A673 (cell line): ENCODE measurements at places on chromosomes 11 and 22. TPM values are rescaled to one million over a fixed set of nuclear protein-coding genes. Genes with fewer than 3 reads are reported as not detected.

UBE2L3 gene
- total RNA-seq = 111 and 118 TPM in 2 replicates

DDTL gene
- not detected in 2 replicates for total RNA-seq

BACE1 gene
- 13.7 and 15.0 TPM in 2 replicates for total RNA-seq

OR51E2 gene
- total RNA-seq = not detected in 2 replicates

UPK3A gene
- not detected in 2 replicates for total RNA-seq

CCDC116 gene
- total RNA-seq = 1.3 and 2.3 TPM in 2 replicates

GRCh38 chr22:41401781-41402648, 20.3 kb downstream of the TEF start:
- DNase-seq = peak; percentile 94
- no peaks in the 10 kb centered on the region for H3K27me3 ChIP-seq
- peak overlapping the region; percentile 94 for H3K27ac ChIP-seq
- H3K36me3 ChIP-seq = peaks cover under 1% of the 10 kb centered on the region

DNA sequence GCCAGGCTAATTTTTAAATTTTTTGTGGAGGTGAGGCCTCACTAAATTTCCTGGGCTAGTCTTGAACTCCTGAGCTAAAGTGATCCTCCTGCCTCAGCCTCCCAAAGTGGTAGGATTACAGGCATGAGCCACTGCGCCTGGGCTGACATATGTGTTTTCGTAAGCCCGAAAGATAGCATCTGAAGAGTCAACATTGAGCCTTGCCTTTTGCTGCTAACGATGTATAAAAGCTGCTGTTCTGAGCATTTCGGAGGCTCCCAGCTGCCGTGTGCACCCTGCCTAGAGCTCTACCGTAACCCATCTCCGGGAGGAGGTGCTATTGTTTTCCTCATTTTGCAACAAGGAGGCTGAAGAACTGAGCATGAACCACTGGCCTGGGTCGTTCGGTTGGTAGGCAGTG, 18.1 kb upstream of the PPP6R3 start:
- no peak overlapping the region for H3K4me3 ChIP-seq
- peaks cover 53% of the 10 kb centered on the region for H3K4me1 ChIP-seq
- H3K27ac ChIP-seq = peak overlapping the region; percentile 92
- no peak for DNase-seq

DNA sequence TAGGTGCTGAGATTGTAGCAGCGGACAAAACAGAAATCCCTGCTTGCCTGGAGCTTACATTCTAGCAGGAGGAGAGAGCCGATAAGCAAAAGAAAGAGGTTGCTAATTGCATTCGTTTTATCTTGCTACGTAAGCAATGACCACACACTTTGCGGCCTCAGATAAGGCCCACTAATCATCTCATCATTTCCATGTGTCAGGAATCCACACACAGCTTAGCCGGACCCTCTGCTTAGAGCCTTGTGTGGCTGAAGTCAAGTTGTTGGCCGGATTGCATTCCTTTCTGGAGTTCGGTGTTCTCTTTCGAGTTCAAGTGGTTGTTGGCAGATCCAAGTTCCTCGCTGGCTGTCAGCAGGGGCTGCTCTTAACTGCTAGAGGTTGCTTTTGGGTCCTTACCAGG, 101.6 kb downstream of the CHST1 start:
- no peaks in the 10 kb centered on the region for H3K36me3 ChIP-seq
- no peaks in the 10 kb centered on the region for H3K4me1 ChIP-seq
- no peak for DNase-seq
- H3K27me3 ChIP-seq = no peaks in the 10 kb centered on the region

- H3K4me3 ChIP-seq = no peak overlapping the region
- H3K27me3 ChIP-seq = no peaks in the 10 kb centered on the region
- no peak for DNase-seq
Observed at GRCh38 chr22:48658871-48659270, 1168.8 kb downstream of the BRD1 start.

GRCh38 chr22:45096256-45096907, 67.3 kb upstream of the NUP50 start:
- no peaks in the 10 kb centered on the region for H3K4me1 ChIP-seq
- H3K4me3 ChIP-seq = no peak overlapping the region
- H3K27ac ChIP-seq = no peak overlapping the region

DNA sequence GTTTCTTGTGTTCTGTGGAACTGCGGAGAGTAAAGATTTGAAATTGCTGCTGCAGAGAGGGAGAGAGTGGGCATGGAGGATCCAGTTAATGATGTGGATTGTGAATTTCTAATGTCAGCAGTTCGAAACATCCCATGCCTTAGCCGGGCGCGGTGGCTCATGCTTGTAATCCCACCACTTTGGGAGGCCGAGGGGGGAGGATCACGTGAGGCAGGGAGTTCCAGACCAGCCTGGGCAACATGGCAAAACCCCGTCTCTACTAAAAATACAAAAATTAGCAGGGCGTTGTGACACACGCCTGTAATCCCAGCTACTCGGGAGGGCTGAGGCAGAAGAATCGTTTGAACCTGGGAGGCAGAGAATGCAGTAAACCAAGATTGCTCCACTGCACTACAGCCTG, 1.1 kb upstream of the CAVIN3 start:
- H3K27ac ChIP-seq = peak overlapping the region; percentile 83
- no peaks in the 10 kb centered on the region for H3K27me3 ChIP-seq
- H3K4me3 ChIP-seq = no peak overlapping the region
- H3K4me1 ChIP-seq = peaks cover 22% of the 10 kb centered on the region
- H3K36me3 ChIP-seq = no peaks in the 10 kb centered on the region

- H3K36me3 ChIP-seq = no peaks in the 10 kb centered on the region
- H3K27me3 ChIP-seq = peaks cover 8% of the 10 kb centered on the region
- H3K4me3 ChIP-seq = no peak overlapping the region
- no peak overlapping the region for H3K27ac ChIP-seq
- no peaks in the 10 kb centered on the region for H3K4me1 ChIP-seq
- no peak for DNase-seq
Observed at GRCh38 chr11:13098063-13098462, 88.9 kb downstream of the RASSF10 start.

DNA sequence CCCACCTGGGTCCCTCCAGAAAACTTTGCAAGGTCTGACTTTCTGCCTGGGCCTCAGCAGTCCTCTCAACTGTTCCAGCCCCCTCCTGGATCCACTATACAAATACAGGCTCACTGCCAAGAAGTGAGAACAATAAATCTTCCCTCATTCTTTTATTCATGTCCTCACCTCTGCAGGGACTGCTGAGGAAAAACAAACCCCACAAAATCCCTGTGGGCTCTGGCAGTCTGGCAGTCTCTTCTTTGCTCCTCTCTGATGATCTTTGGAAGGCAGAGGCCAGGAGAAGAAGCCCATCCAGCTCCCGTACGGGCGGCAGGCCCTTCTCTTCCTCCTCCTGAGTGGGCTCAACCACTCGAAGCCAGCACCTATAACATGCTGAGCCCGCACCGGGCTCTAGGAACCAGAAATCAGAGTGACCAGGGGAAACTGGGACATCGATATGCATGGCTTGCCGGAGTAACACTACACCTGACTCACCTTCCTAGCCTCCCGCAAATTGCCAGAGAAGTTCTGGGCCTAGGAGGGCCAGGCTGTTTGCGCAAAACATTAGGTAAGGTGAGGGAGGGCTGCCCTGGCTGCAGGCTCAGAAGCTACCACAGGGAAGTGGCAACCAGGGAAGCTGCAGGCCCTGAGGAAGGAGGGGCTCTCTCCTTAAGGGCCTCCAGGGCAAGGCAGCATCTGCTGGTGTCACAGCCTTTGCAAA, 24.2 kb downstream of the TMPRSS5 start:
- no peaks in the 10 kb centered on the region for H3K36me3 ChIP-seq
- peak; percentile 62 for DNase-seq
- H3K27ac ChIP-seq = no peak overlapping the region
- no peak overlapping the region for H3K4me3 ChIP-seq

GRCh38 chr11:38766796-38767195, 2168.8 kb upstream of the RAG2 start:
- H3K36me3 ChIP-seq = no peaks in the 10 kb centered on the region
- no peak overlapping the region for H3K27ac ChIP-seq
- H3K4me3 ChIP-seq = no peak overlapping the region
- H3K4me1 ChIP-seq = no peaks in the 10 kb centered on the region
- DNase-seq = no peak

GRCh38 chr11:88886796-88887195, 179.0 kb downstream of the GRM5 start:
- H3K36me3 ChIP-seq = no peaks in the 10 kb centered on the region
- no peaks in the 10 kb centered on the region for H3K27me3 ChIP-seq
- H3K4me3 ChIP-seq = no peak overlapping the region
- peak; percentile 22 for DNase-seq
- no peak overlapping the region for H3K27ac ChIP-seq
- H3K4me1 ChIP-seq = no peaks in the 10 kb centered on the region

GRCh38 chr11:76524461-76524860, 79.6 kb downstream of the EMSY start:
- no peak for DNase-seq
- no peak overlapping the region for H3K4me3 ChIP-seq
- peaks cover 23% of the 10 kb centered on the region for H3K36me3 ChIP-seq

DNA sequence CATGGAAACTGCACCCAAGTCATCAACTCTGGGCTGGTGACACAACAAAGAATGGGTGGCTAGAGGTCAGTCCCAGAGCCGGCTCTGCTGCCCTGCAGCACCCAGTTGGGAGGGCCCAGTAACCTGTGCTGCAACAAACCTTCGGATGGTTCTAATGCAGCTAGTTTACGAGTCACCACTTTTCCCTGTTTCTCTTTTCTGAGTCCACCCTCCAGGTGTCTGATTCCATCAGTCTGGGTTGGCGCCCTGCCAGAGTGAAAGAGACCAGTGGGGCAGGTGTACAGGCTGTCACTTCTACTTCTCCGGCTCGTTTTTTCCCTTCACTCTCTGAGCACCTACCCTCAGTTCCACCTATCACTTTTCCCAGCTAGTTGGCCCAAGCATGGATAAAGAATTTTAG, 572.9 kb downstream of the NTM start:
- no peaks in the 10 kb centered on the region for H3K27me3 ChIP-seq
- no peak overlapping the region for H3K4me3 ChIP-seq
- H3K27ac ChIP-seq = no peak overlapping the region
- H3K36me3 ChIP-seq = no peaks in the 10 kb centered on the region
- peaks cover 26% of the 10 kb centered on the region for H3K4me1 ChIP-seq
- DNase-seq = no peak

- H3K27me3 ChIP-seq = no peaks in the 10 kb centered on the region
- DNase-seq = peak; percentile 68
- no peak overlapping the region for H3K4me3 ChIP-seq
- H3K36me3 ChIP-seq = no peaks in the 10 kb centered on the region
- H3K27ac ChIP-seq = no peak overlapping the region
Observed at GRCh38 chr22:38415561-38416321, 39.3 kb downstream of the KCNJ4 start.

DNA sequence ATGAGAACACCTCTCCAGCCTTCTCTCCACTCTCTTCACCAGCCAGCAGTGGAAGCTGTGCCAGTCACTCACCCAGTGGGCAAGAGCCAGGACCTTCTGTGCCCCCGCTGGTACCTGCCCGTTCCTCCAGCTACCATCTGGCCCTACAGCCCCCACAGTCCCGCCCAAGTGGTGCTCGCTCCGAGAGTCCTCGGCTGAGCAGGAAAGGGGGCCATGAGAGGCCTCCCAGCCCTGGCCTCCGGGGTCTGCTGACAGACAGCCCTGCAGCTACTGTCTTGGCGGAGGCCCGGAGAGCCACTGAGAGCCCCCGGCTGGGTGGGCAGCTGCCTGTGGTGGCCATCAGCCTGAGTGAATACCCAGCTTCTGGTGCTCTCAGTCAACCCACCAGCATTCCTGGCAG, 20.2 kb downstream of the PHLDB1 start:
- DNase-seq = no peak
- no peak overlapping the region for H3K27ac ChIP-seq
- no peaks in the 10 kb centered on the region for H3K27me3 ChIP-seq
- H3K36me3 ChIP-seq = peaks cover 24% of the 10 kb centered on the region
- H3K4me1 ChIP-seq = peaks cover 17% of the 10 kb centered on the region

GRCh38 chr11:130486987-130487923, 38.8 kb downstream of the ADAMTS15 start:
- H3K36me3 ChIP-seq = no peaks in the 10 kb centered on the region
- H3K27ac ChIP-seq = no peak overlapping the region
- no peaks in the 10 kb centered on the region for H3K4me1 ChIP-seq
- H3K27me3 ChIP-seq = no peaks in the 10 kb centered on the region
